ENCODE measurements at places on chromosomes 12 and 14. TPM values are rescaled to one million over a fixed set of nuclear protein-coding genes. Genes with fewer than 3 reads are reported as not detected.

DNA sequence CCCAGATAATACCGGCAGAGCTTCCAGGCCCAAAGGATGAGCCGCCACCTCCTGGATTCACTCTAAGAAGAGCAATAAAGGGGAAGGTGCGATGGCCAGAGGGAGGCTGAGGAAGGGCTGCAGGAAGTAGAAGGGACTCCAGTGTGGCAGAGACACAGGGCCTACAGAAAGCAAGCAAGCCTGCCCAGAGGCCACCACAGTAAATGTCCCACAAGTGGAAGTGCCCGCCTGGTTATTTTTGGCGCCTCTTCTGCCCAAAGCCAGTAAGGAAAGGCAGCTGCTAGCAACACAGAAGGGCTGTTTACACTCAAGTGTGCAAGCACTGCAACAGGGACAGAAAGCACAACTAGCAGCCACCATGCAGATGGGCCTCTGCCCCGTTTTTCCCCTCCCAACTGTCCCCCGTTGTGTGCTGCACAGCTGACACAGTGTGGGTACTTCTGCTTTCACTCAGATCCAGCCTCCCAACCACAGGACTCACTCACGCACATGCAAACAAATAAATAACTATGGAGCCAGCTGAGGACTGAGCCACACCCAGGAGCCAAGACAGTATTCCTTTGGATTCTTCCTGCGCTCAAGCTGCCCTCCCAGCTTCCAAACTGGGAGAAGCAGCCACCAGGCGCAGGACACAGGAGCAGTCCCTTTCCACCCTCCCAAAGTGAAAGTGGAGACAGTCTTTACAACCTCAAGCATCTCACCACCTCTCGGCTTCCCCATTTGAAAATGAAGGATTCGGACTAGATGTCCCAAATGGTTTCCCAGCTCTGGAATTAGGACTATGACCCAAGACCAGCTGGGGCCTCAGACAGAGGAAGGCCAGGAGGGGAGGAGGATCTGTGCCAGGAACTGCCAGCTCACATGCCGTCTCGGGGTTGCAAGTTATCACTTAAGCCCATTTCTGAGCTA, 40.0 kb upstream of the PNMA1 start:
- H3K4me1 ChIP-seq = peaks cover 95% of the 10 kb centered on the region
- H3K36me3 ChIP-seq = peaks cover 5% of the 10 kb centered on the region
- no peaks in the 10 kb centered on the region for H3K27me3 ChIP-seq
- H3K4me3 ChIP-seq = peak overlapping the region; percentile 90
- DNase-seq = peak; percentile 47

- H3K4me1 ChIP-seq = peaks cover 58% of the 10 kb centered on the region
- no peak for DNase-seq
- H3K4me3 ChIP-seq = no peak overlapping the region
- no peaks in the 10 kb centered on the region for H3K27me3 ChIP-seq
These were observed 968 bp upstream of the ARID4A start for GRCh38 chr14:58297412-58297761.

- no peaks in the 10 kb centered on the region for H3K27me3 ChIP-seq
- no peaks in the 10 kb centered on the region for H3K4me1 ChIP-seq
- DNase-seq = no peak
- no peak overlapping the region for H3K4me3 ChIP-seq
These were observed 270.6 kb downstream of the SLC6A15 start for GRCh38 chr12:84641940-84642545.

- H3K27ac ChIP-seq = no peak overlapping the region
- H3K36me3 ChIP-seq = no peaks in the 10 kb centered on the region
- peaks cover 80% of the 10 kb centered on the region for H3K27me3 ChIP-seq
- DNase-seq = no peak
- no peaks in the 10 kb centered on the region for H3K4me1 ChIP-seq
- H3K4me3 ChIP-seq = no peak overlapping the region
These were observed 8.5 kb upstream of the PLEKHH1 start for GRCh38 chr14:67524634-67524963.

DNA sequence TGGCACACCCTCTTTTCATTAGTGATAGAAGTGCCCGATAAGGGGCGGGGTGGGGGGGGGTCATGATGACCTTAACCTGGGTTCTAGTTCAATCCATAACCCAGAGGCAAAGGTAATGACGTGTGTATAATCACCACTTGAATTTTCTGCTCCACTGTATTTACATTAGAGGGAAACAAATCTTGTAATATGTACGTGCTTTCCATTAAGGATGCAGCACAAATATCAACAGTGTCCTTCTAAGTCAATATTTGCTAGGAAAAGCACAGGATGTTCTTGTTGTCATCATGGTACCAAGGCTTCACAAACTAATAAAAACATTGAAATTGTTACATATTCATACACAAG, 121.2 kb upstream of the SLC38A2 start:
- H3K27me3 ChIP-seq = peaks cover 2% of the 10 kb centered on the region
- no peak overlapping the region for H3K4me3 ChIP-seq
- no peak for DNase-seq
- no peaks in the 10 kb centered on the region for H3K4me1 ChIP-seq
- no peak overlapping the region for H3K27ac ChIP-seq

GRCh38 chr12:92784356-92784755, 81.6 kb downstream of the PLEKHG7 start:
- no peak overlapping the region for H3K4me3 ChIP-seq
- no peaks in the 10 kb centered on the region for H3K27me3 ChIP-seq
- peaks cover 6% of the 10 kb centered on the region for H3K36me3 ChIP-seq
- DNase-seq = no peak

DNA sequence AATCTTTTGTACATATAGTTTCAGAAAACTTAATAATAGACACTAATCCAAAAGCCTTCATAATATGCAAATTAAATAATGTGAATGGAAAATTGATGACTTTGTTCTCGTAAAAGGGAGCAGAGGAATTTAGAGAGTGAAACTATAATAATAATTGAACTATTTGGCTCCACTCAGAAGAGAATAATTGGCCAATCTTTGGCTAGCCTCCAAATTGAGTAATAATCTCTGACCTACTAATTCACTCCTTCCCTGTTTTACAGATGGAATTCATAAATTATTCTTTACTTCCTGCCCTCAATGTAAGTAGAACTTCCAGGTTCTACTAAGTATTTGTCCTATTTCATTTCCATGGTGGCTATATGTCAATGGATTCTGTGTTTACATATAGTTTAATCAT, 15.8 kb downstream of the TRIM9 start:
- H3K36me3 ChIP-seq = no peaks in the 10 kb centered on the region
- no peaks in the 10 kb centered on the region for H3K4me1 ChIP-seq
- no peak overlapping the region for H3K27ac ChIP-seq
- H3K4me3 ChIP-seq = no peak overlapping the region

DNA sequence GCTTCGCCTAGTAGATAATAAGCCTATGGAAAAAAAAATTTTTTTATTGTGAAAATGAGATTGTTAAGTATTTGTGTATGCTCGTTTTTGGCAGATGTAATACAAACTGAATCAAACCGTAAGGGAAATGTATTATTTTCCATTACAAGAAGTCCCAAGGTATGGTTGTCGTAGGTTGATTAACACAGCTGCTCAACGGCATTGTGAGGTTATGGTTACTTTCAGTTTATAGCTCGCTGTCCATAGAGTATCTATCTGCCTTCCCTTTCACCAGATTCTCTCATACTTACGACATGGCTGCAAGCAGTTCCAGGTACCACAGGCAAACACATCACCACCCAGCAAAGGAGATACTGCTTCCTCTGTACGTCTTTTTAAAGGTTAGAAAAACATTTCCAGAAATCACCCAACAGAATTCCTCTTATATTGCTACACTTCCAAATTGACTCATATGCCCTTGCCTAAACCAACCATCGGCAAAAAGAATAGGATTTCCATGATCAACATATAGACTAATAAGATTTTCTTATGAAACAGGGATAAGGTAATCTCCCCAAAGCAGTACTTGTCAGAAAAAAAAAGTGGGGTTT, 338.6 kb downstream of the SYT1 start:
- no peaks in the 10 kb centered on the region for H3K27me3 ChIP-seq
- no peak overlapping the region for H3K27ac ChIP-seq
- DNase-seq = no peak
- no peak overlapping the region for H3K4me3 ChIP-seq

DNA sequence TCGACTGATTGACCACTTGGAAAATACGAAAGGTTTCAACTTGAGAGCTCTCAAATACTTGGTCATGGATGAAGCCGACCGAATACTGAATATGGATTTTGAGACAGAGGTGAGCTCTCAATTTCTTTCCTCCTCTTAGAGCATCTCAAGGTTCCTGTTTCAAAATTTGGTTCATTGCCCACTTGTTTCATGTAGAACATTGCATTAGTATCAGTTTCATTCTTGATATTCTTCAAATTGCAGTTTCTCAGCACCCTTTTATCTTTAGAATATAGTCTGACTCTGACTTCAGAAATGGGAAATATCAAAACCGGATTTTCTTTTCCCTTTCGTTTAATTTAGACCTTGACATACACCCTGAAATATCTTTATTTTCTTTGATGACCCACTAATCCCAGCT, 8.8 kb downstream of the DDX47 start:
- no peak overlapping the region for H3K27ac ChIP-seq
- peaks cover 31% of the 10 kb centered on the region for H3K4me1 ChIP-seq
- H3K36me3 ChIP-seq = peaks cover 56% of the 10 kb centered on the region
- no peaks in the 10 kb centered on the region for H3K27me3 ChIP-seq

DNA sequence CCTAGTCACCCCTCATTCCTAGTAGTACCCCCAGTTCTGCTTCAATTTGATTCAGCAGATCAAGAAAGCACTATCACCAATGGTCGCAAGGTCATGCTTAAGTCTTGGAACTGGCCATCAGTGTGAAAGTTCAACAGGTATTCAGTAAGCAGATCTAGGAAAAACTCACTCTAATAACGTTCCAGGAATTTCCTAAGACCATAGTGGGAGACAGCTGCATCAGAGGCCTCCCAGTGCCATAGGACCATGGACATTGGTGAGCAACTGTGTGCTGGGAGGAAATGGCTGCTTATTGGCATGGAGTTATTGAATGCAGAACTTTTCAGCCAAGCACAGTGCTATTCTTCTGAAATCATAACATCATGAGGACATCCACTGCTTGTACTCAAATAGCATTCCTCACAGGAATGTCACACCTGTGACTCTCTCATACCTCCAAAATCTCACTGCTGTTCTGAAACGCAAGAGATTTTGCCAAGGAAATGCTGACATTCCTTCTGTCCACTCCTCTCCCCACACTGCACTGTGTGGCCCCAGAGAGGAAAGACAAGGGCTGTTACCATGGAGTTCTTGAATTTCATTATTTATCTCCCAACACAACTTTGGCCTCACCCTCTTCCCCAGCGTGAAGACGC, 30.9 kb upstream of the MDM2 start:
- no peak overlapping the region for H3K4me3 ChIP-seq
- H3K36me3 ChIP-seq = no peaks in the 10 kb centered on the region
- peaks cover 12% of the 10 kb centered on the region for H3K4me1 ChIP-seq
- DNase-seq = no peak
- no peak overlapping the region for H3K27ac ChIP-seq
- no peaks in the 10 kb centered on the region for H3K27me3 ChIP-seq

- no peaks in the 10 kb centered on the region for H3K36me3 ChIP-seq
- DNase-seq = no peak
- no peak overlapping the region for H3K4me3 ChIP-seq
- H3K4me1 ChIP-seq = no peaks in the 10 kb centered on the region
- peaks cover 10% of the 10 kb centered on the region for H3K27me3 ChIP-seq
- no peak overlapping the region for H3K27ac ChIP-seq
These were observed 28.7 kb downstream of the AICDA start for GRCh38 chr12:8584004-8584403.

DNA sequence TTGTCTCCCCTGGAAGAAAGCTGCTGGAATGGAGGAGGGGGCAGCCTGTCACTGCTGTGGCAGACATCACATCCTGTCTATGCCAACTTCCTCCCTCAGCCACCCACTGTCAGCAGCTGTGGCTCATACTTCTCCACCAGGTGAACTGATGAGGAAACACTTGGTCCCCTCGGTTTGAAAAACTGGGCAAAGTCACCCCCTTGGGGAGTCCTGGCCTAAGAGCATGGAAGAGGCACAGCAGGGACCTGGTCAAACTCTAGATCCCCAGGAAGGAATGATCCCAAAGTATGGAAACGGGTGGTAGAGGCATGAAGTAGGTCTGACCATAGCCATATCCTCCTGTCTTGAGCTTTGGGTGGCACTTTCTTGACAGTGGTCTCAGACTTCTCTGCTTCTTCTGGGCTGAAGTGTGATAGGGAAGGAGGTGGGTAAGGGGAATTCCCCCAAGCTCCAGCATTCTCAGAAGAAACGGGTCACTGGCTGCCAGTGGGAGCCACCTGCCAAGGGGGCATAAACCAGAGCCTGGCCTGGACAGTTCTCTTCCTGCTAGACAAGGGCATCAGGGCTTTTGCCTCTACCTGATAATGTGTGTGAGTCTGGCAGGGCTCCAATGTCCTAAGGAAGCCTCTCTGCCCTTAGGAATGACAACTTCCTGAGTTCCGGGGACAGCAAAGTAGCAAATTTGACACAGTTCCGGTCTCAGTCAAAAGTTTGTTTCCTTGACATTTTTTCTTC, 36.0 kb downstream of the FMNL3 start:
- peaks cover 94% of the 10 kb centered on the region for H3K4me1 ChIP-seq
- H3K27me3 ChIP-seq = no peaks in the 10 kb centered on the region
- H3K4me3 ChIP-seq = peak overlapping the region; percentile 64

- H3K27ac ChIP-seq = peak overlapping the region; percentile 11
- no peak overlapping the region for H3K4me3 ChIP-seq
- peaks cover 28% of the 10 kb centered on the region for H3K4me1 ChIP-seq
- H3K36me3 ChIP-seq = peaks cover 7% of the 10 kb centered on the region
These were observed 11.5 kb upstream of the LGMN start for GRCh38 chr14:92759679-92760523.

DNA sequence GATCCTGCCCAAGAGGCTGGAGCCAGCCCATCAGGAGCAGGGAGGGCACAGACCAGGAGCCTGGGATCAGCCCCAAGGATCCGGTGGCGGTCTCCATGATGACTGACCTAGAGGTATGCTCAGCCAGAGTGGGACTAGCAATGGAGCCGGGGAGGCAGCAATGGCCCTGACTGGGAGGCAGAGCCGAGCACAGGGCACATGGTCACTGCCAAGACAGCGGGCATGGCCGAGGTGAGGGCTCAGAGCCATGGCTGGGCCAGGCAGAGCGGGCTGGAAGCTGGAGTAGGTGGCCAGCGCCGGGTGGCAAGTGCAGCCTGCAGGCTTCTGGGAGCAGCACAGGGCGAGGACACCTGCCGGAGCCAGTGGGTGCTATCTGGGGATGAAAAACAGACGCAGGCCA, 259.3 kb downstream of the BCL11B start:
- no peaks in the 10 kb centered on the region for H3K36me3 ChIP-seq
- H3K27me3 ChIP-seq = peaks cover 2% of the 10 kb centered on the region
- H3K27ac ChIP-seq = no peak overlapping the region

GRCh38 chr14:97120204-97120603, 323.0 kb downstream of the VRK1 start:
- H3K36me3 ChIP-seq = no peaks in the 10 kb centered on the region
- H3K4me3 ChIP-seq = peak overlapping the region; percentile 63
- peak overlapping the region; percentile 89 for H3K27ac ChIP-seq
- H3K27me3 ChIP-seq = no peaks in the 10 kb centered on the region
- DNase-seq = no peak
- H3K4me1 ChIP-seq = peaks cover 27% of the 10 kb centered on the region

SERPINA4 gene
- not detected for total RNA-seq

MYF5 gene
- total RNA-seq = not detected

SLC10A1 gene
- total RNA-seq = not detected

Data from activated T-helper 1 cell treated with anti-CD3 and anti-CD28 coated beads, Interleukin-12 subunit alpha, Interleukin-12 subunit beta, Interleukin-2, Interleukin-4 antibody, amounts not matched to agents 30 ng/mL and 10 ng/mL and 1 ng/mL, durations not matched to agents 14 hours and 24 hours and 36 hours (primary cell).